ENCODE measurements at places on chromosomes 5 and 9. TPM values are rescaled to one million over a fixed set of nuclear protein-coding genes. Genes with fewer than 3 reads are reported as not detected.

DNA sequence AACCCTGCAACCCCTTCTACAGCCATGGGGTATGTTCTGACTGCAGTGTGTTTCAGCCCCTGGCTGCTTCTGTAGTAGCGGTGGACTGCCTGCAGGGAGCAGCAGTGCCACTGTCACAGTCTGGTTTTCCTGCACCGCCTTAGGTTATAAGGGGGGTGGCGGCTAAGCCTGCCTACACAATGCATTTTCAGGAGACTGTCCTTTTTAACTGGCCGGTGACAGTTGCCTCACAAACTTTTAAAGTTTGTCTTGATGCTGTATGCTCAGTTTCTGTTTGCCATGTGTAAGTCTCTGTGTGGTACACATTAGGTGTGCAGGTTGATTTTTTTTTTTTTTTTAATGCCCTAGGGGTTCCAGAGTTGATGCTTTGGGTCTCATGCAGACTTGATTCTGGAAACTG is 53.0 kb downstream of the NUP214 start:
- peak; percentile 54 for DNase-seq

- no peak for DNase-seq
Observed at GRCh38 chr9:98218562-98219363, 26.3 kb upstream of the CORO2A start.

- DNase-seq: no peak
Observed at GRCh38 chr5:102453716-102454115, 45.1 kb downstream of the SLCO6A1 start.

GRCh38 chr9:89379508-89380115 is 61.3 kb downstream of the SECISBP2 start:
- DNase-seq: no peak

- DNase-seq: no peak
Observed at GRCh38 chr5:58183078-58183785, 276.7 kb downstream of the PLK2 start.

GRCh38 chr5:180818677-180819341 is 16.2 kb upstream of the MGAT1 start:
- no peak for DNase-seq

DNA sequence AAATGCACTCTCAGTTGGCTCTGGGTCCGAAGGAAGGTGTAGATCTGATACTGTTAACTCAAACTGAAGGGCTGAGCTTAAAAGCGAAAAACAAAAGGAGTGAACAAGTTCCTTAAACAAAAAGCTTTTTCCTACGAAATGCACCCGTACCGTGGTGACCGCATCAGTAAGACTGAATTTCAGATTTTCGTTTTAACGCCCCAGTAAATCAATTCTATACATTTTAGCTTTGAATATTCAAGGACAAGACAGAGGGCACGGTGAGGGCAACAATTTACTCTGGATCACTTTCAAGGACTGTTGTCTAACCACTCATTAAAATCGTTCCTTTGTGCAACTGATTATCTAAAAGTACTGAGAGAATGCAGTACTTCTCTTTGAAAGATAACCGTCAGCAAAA is 1.9 kb downstream of the HOMER1 start:
- no peak for DNase-seq

DNA sequence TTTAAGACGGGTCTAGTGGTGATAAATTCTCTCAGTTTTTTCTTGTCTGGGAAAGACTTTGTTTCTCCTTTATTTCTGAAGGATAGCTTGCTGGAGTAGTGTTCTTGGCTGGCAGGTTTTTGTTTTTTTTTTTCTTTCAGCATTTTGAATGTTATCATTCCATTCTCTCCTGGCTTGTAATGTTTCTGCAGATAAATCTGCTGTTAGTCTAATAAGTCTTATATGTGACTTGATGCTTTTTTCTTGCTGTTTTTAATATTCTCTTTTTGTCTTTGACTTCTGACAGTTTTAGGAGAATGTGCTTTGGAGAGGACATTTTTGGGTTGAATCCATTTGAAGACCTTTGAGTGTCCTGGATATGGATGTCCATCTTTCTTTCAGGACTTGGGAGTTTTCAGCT is 16.0 kb downstream of the HSD17B4 start:
- DNase-seq: no peak

DNA sequence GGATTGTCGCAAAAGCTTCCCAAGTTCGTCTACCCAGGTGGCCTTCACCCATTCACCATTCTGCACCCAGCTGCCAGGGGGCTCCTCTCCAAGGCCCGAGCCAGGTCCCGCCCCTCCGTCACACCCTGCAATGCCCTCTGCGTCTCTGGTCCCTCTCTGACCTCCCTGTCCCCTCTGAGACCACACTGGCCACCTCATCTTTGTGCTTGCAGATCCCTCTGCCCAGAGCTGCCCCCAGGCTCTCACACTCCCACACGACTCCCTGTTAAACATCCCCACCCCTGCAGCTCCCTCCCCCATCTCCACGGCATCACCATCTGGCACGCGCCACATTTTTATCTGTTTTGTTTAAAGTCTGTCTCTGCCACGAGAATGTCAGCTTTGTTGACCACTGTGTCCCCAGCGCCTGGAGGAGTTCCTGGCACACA is 243.6 kb downstream of the PBX3 start:
- no peak for DNase-seq

- no peak for DNase-seq
Observed at GRCh38 chr5:177524941-177525655, 8.3 kb upstream of the DDX41 start.

DNA sequence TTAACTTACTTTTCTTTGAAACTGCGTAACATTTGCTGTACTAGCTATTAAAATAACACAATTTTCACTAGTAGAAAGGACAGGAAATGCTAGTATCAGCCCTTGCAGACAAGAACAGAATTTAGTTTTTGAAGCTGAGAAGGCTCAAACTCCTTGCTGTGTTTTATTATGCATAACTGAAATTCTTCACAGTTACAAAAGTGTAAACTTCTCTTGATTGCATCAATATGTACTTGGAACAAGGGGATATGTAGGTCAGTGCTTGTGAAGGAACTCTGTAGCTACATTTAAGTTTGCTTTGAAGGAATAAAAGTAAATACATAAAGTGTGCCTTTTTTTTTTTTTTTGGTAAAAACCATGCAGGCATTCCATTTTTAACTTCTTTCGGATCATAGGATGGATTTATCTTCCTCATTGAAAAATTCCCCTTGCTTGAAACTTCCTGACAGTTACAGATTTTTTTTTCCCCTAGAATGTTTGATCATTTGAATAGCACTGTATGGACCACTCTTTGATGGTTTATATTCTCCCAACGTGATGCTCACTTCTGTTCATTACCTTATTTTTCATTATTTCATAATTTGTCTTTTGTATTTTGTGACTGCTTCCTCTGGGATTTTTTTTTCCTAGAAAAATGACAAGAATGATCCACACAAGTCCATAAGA is 94.9 kb upstream of the DAB2 start:
- no peak for DNase-seq

DNA sequence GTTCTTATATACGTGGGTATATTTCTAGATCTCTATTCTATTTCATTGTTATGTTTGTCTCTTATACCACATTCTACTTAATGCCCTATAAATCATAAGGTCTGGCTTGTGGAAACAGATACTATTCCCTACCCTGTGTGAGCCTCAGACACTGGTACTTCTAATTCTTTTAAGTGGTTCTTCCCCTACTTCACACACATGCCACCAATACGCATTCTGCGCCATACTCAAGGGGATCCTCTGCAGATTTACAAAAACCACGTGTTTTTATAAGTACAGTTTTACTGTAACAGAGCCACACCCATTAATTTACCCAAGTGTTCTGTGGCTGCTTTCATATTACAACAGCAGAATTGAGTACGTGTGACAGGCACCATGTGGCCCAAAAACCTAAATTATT is 195.6 kb downstream of the SAXO1 start:
- no peak for DNase-seq

GRCh38 chr9:74951725-74952151 is 974 bp downstream of the C9orf40 start:
- DNase-seq: peak; percentile 22

DNA sequence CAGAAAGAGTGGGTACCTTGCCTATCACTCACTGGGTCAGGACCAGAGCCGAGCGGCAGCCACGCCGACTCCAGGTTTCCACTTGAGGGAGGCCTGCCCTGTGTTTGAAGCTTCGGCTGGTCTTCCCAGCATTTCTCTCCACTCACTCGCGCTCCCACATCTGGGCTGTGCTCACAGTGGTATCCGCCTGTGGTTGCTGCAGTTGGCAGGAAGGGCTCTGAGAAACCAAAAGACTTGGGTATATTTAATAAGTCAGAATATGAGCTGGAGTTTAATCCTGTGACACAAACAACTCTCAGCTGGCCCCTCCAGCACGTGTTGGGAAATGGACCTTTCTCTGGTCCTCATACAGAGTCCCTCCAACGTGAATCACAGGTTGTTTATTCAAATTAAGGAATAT is 70.9 kb downstream of the SPRY4 start:
- DNase-seq: no peak

- DNase-seq: no peak
Observed at GRCh38 chr9:129455151-129455995, 165.5 kb downstream of the C9orf50 start.

GRCh38 chr5:145223582-145223981 is 611.6 kb downstream of the PRELID2 start:
- no peak for DNase-seq

DAB2IP gene
- total RNA-seq: 114 TPM

ORM2 gene
- 2.8 TPM for total RNA-seq

PIK3R1 gene
- 125 TPM for total RNA-seq

ZDHHC11 gene
- 23.2 TPM for total RNA-seq

KIAA0825 gene
- total RNA-seq: 3.3 TPM

C5orf58 gene
- 0.52 TPM for total RNA-seq

PRR16 gene
- 4.9 TPM for total RNA-seq

FAM81B gene
- total RNA-seq: not detected
